ENCODE measurements at places on chromosomes 16 and 17.

DNA sequence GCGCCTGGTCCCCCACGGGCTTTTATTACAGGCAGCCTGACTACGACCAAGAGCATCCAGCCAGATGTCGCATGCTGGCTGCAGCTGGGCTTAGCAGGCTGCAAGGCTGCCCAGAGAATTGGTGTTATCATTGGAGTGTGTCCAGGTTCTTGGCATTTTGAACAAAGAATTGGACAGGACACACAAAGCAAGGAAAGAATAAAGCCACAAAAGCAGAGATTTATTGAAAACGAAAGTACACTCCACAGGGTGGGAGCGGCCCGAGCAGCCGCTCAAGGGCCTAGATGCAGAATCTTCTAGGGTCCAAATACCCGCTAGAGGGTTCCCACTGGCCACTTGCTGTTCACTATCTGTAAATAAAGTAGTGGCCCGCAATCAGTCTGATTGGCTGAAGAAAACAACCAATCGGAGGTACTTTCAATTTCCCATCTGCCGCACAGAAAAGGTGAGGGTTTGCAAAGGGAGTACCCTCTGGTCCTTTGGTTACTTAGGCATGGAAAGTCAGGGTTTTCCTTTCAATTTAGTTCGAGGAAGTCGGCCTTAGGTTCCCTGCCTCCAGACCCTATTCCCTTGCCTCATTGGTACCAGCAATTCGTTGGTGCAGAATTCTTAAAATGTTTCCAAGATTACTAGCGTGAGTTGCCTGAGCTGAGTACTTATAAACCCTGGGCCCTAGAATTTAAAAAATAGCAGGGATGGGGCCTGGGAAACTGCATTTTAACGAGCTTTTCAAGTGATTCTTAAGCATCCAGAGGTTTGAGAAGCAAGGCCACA is 38.5 kb upstream of the CNEP1R1 start:
- peak; percentile 3 for DNase-seq

GRCh38 chr17:44587339-44587738 is 30.1 kb downstream of the FZD2 start:
- peak; percentile 85 for DNase-seq

GRCh38 chr16:58503166-58503862 is 3.4 kb downstream of the NDRG4 start:
- DNase-seq: no peak

DNA sequence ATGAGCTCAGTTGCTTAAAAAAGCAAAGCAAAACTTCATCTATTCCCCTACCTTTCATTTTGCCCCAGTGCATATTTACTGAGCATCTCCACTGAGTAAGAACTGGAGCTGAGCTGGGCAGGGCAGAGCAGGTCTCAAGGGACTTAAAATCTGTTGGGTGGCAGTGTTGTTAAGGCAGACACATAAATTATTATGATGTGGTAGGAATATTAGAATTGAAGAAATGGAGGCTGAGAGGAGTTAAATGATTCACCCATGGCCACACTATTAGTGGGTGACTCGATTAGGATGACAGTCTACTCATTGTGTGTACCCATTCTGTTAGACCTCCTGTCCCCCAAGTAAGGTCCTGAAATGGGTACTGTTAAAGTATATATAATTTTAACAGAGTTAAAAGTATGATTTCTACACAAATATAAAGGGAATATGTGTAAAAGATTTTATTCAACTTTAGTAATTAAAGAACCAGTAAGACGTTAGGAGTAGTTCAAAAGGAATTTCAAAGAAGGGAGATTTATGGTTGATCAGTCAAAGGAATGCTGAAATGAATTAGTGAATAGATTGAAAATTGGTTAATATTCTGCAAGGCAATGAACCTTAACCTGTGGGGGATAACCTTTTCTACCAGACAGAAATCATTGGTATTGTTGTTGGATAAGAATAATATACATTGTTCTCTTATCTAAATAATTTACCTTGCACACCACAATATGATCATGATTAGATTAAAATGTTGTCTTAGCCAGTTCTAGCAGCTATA is 17.5 kb downstream of the ITGB3 start:
- no peak for DNase-seq

- no peak for DNase-seq
Measured at GRCh38 chr17:66432996-66433551, 130.7 kb downstream of the PRKCA start.

DNA sequence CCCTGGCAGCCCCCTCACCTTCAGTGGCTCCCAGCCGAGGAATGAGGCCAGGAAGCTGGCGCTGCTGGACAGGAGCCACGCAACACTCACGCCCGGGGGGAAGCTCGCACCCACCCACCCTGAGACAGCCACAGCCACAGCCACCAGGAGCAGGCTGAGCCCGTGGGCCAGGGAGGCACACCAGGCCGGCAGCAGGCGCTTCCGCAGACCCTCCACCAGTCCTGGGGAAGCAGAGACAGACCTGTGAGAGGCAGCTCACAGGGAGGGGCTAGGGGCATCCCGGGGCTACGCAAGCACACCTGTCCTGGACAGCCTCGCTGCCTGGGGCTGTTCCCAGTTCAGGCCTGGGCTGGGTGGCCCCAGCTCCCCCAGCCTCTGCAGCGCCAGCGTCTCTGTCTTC is 41.9 kb downstream of the PKD1 start:
- DNase-seq: no peak
